ENCODE measurements at places on chromosomes 2 and 18.
A peak's percentile ranks its signal among the peaks of the same experiment; 100 is the strongest.

DNA sequence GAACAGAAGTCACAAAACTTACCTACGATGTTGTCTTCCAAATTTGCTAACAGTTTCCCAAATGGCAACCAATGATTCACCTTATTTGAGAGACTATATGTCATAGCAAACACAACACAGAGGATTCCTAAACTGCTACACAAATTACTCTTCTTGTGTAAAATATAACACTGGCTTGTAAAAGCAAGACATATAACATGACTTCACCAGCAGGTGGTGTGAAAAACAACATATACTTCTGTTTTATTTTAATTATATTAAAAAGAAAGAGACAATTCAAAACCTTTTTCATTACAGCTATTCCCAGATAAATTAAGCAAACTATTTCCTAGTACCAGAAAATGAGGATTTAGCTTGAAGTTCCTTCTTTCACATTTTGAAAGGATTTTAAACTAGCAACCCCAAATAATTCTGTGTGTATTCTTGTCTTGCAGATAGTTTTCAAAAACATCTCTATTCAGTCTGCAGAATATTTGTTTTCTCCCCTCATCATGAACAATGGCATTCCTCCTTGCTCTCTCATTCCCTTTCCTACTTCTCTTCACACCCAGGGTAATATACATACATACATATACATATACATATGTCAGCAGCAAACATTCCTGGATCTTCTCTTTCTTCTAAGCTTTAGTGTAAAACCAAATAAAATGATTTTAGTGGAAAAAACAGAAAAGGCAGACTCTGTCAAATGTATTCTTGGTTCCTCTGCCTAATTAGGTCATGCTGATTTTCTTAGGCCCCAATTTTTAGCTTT, 62.1 kb downstream of the SCN3A start:
- no peak for DNase-seq

DNA sequence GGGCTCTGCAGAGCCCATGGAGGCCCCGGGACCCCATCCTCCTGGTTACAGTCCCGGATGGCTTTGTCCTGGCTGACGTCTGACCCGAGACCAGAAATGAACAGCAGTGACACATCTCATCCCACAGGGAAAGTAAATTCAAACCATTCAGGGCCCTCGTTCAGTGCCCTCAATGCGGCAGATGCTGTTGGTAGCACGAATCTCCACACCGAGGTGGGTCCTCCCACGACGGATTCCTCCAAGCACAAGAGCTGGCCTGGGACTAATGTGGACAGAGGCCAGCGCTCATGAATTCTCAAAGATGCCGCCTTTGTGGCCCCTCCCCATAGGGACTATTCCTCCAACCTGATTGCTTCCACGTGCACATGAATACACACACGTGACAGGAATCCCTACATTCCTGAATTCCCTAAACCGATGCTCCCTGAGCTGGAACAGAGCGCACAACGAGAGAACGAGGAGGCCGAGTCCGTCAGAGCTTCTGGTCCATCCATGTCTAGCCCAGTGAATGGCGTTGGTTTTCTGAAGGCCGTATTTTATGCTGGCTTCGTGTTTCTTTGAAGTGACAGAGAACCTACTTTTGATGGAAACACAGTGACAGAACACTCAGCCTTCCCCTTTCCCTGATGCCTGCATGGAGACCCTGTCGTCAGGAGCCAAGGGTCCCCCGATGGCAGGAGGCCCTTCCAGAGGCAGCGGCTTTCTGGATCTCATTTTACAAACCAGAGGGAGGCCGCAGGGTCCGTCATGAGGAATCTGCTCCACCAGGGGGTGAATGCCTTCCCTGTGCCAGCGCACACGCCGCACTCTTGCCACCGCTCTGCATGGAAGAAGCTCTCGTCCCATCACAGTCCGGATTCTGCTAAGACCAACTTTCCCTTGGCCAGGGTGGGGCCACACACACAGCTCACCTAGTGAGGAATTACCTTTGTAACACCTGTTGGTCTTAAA, 64.3 kb upstream of the SNTG2 start:
- DNase-seq, result peak; percentile 5

GRCh38 chr2:134144651-134145050, 109.2 kb upstream of the MGAT5 start:
- no peak for DNase-seq

GRCh38 chr2:99748344-99748743, 258.5 kb upstream of the REV1 start:
- no peak for DNase-seq

- no peak for DNase-seq
Measured at GRCh38 chr2:224982226-224982625, 60.0 kb downstream of the DOCK10 start.

DNA sequence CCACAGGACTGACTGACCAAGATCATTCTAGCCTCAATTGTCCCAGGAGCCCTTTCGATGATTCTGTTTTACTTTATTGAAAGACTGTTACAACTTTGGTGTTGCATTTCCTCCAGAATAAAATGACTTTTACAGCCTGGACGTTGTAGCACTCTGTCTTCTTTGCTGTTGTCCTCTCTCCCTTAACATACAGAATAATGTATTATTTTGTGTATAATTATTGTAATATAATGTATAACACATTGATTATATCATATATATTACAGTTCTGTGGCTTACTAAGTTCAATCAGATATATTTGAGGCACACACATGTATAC, 380 bp upstream of the FANCL start:
- no peak for DNase-seq

- DNase-seq, result no peak
Measured at GRCh38 chr2:189163889-189164288, 15.7 kb downstream of the COL5A2 start.

GRCh38 chr2:85237849-85238565, 89.8 kb downstream of the TGOLN2 start:
- no peak for DNase-seq

DNA sequence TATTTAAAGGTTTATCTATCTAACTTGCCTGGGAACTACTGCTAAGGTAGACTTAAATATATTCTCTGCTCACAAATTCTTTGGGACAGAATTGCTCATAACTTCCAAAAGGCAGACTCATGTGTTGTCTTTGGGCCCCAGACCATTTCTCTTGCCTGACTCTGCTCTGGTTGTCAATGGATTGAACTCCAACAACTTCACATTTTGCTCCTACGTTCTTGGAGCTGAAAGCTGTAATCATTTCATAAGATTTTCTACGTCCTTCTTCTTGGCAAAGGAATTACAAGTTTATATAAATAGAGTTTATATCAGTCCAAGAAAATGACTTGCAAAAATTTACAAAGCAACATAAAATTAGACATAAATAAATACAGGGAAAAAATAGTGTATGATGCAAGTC, 32.9 kb upstream of the PPM1B start:
- no peak for DNase-seq

DNA sequence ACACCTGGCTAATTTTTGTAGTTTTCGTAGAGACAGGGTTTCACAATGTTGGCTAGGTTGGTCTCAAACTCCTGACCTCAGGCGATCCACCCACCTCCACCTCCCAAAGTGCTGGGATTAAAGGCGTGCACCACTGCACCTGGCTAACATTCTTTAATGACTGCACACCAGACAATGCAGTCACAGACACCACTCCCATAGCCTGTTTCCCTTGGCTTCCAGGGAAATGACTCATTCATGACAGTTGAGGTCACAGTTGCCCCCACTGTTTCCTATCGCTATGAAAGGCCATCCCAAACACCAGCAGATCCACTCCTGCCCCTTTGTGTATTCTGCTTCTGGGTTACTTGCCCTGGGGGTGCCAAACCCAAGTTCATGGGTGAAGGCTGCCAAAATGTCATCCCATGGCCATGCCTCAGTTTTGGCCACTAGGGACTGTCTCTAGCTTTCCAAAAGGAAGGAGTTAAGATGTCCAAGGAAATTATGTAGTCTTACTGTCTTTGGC, 8.7 kb downstream of the CHMP1B start:
- DNase-seq, result no peak

DNA sequence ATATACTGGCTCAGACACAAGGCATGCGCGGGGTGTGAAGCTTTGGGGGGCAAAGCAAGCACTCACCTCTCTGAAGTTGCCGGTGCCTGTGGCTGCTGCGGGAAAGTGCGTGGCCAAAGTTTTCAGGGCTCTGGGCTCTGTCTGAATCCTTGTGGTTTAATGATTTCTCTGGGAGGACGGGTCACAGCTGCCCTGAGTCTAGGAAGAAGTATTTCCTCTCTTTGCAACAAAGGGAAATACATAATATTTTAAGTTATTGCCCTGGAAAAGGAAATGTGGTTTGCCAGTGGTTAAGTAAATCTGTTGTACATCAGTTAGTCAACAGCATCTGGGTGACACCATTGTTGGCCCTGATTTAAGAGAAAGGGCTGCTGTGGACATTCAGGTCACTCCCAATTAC, 56.7 kb upstream of the ZDBF2 start:
- peak; percentile 6 for DNase-seq

GRCh38 chr18:70621710-70622109, 332.9 kb downstream of the SOCS6 start:
- peak; percentile 56 for DNase-seq

DNA sequence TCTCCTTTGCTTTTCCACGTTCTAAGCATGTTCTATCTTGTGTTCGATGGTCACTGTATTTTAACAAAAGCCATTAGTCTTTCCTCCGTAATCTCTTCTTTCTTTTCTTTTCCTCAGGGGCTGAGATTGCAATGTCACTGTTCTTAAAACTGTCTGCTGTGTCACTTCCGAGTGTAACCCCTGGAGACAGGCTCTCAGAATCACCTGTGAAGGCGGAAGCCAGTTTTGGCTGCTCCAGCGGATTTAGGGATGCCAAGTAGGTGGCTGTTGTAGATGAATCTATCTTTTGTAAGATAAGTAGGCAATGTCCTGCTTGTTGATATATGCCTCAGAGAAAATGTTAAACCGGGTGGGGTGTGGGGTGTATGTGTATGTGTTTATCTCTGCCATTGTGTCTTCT, 94.7 kb upstream of the L3MBTL4 start:
- no peak for DNase-seq

GRCh38 chr18:492451-492850, 8.1 kb downstream of the COLEC12 start:
- DNase-seq, result no peak

DNA sequence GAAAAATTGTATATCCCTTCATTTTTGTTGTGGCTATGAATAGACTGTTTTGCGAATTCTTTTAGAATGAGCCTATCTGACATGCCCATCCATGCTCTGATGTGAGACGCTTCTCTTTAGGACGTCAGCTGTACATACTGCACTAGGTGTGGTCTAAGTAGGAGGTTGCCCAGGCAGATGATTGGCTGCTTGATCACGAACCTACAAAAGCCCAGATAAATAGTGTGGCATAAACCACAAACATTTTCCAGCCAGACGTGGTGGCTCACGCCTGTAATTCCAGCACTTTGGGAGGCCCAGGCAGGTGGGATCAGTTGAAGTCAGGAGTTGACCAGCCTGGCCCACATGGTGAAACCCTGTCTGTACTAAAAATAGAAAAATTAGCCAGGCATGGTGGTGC, 251.8 kb downstream of the AGAP1 start:
- DNase-seq, result no peak

GRCh38 chr2:8652774-8653426, 29.0 kb upstream of the ID2 start:
- no peak for DNase-seq

DNA sequence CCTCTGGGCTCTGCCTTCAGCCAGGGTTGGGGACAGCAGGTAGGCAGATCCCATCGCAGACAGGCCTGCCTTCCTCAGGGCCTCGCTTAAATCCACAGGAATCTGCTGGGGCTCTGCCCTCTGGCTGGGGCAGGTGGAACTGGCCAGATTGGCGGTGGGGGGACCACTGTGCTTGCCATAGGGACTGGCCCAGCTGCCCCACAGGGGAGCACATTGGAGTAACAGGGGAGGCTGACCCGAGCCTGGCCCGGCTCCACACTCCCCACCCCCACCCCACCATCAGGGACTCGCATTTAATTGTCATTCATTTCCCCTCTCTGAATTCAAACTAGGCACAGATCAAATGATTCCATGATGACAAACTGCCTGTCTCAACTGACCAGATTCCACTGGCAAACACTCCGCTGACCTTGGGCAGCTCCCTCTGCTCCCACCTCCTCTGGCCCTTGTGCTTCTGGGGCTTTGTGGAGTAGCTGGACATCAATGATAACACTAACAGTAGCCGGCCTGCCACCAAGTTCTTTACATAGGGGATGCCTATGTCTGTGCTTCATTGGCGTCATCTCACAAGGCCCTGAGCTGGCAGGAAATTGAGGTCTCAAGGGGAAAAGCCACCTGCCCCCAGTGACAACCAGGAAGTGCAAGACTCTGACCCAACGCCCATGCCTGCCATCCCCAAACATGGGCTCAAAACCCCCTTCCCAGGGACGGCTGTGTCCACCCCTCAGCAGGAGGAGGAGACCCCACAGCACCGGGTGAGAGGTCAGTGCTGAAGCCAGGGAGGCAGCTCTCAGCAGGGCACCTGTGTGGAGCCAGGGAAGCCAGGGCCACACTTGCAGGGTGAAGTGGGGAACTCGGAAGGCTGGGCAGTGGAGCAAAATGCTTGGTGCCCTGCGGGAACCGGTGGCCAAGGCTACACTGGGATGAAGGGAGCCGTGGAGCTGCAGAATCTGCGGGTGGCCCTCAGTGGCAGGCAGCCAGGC, 2.1 kb upstream of the B3GNT7 start:
- DNase-seq, result peak; percentile 36

DNA sequence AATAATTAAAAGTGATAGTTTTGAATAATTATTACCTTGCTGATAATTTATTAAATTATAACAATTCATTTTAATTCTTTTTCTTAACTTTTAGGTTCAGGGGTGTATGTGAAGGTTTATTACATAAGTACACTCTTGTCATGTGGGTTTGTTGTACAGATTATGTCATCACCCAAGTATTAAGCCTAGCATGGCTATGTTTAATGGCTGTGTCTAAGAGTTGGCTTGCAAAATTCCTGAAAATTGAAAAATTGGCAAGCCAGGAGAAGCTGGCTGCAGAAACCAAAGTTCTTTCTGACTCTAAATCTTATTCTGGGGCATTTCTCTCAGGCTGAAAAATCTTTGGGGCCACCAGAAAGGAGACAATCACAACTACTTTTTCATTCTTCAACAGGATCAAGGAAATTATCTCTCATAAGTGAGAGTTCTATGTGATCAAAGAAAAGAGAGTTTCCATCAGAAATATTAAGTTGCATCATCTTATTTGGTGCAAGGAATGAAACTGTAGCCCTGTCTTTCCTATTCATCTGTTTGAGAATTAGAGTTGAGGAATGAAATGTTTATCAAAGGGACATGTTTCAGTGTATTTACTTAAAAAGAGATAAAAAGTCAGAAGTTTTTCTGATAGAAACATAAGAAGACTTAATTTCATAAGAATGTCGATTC, 412.1 kb upstream of the CDH2 start:
- no peak for DNase-seq

DNA sequence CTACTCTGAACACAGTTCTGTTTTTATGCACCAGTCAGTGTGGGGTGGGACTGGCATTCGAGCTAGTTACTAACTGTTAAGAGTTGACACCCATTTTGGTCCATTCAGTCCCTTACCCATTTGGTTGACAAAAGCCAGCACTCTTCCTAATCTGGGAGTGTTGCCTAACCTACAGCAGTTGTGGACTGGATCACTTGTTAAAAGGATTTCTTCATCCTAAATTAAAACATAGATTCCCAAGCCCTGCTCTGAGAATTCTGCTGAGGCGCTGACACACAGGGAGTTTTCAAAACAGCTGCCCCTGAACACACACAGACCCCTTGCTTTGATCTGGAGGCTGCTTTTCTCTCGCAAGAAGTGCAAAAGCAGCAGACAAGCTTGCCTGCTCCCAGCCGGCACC, 6.4 kb downstream of the TIMM21 start:
- no peak for DNase-seq

GRCh38 chr18:55064760-55065159, 105.5 kb upstream of the CCDC68 start:
- no peak for DNase-seq

GRCh38 chr2:121489911-121490583, 40.6 kb upstream of the RNU4ATAC start:
- DNase-seq, result no peak

GRCh38 chr2:60633615-60634014, 80.2 kb upstream of the BCL11A start:
- DNase-seq, result no peak

All from DND-41 (cell line).